Fibroblast of gingiva (primary cell): ENCODE measurements at places on chromosomes 6 and 20.

- no peak for DNase-seq
Measured at GRCh38 chr20:43452404-43453126, 5.1 kb upstream of the SRSF6 start.

DNA sequence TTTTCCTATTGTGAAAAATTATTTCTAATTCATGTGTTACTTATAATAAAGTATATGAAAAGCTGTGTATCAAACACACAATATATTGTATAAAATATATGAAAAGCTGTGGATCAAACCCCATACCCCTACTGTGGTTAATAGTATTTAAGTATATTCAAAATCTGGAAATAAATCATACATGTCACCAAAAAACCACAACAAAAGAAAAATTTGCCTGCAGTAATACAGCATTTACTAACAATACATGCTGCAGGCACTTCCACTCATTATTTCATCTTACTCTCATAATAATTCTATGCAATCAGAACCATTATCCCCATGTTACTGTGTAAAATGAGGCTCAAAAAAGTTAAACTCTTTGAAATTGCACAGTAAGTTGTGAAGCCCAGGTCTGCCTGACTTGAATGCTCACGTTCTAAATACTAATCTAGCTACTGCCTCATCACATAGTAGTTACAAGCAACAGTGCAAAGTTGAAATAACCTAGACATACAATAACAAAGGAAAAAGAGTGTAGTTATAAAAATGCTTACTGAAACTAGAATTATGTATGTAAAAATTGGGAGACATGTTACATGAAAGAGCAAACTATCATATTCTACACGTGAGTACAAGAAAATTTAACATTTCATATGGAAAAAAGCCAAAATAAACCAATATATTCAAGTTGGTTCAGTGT, 61.7 kb downstream of the FAM217A start:
- DNase-seq, result no peak

DNA sequence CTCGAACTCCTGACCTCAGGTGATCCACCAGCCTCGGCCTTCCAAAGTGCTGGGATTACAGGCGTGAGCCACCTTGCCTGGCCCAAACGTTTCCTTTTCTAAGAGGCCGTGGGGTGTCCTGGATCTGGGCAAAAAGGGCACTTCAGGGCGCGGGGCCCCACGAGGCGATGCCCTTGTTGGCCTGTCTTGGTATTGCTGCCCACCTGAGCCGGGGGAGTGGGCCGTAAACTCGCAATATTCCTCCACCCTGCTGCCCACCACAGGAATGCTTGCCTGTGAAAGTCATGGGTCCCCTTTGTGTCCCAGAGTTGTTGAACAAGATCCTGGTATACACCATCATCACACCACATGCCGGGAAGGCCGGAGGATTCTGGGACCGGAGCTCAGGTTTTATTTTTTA, 49.0 kb downstream of the SSR1 start:
- DNase-seq, result no peak

GRCh38 chr6:91633374-91634111, 1046.7 kb upstream of the MAP3K7 start:
- no peak for DNase-seq

DNA sequence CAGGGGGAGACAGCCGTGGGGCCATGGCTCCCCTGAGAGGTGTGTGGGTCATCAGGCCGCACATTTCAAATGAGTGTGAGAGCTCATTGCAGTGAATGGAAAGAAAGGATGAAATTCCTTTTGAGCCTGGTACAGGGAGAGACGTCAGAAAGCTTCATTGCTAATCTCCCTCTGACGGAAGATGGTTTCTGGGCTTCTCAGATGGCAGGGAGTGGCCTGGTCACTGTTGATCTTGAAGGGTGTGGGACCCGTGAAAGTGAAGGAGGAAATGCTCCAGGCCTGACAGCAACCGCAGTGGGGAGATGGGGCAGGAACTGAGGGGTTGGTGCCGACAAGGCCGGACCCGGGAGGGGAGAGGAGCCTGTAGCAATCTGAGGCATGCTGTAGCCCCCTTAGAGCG, 127.4 kb downstream of the MYLK4 start:
- no peak for DNase-seq
